Tibial nerve (tissue), 4 donors: ENCODE measurements at places on chromosomes 4 and X. TPM values are rescaled to one million over a fixed set of nuclear protein-coding genes. Genes with fewer than 3 reads are reported as not detected.

Gene GPC3
- total RNA-seq: 60.5 TPM

Gene MAGEC2
- not detected for total RNA-seq

Gene CT47B1
- total RNA-seq: not detected

Gene HS6ST2
- 0.30 TPM for total RNA-seq

Gene CDS1
- 0.21 TPM for total RNA-seq

Gene MAGEE2
- not detected for total RNA-seq

Gene NLGN4X
- 6.3 TPM for total RNA-seq
